Stimulated activated CD8-positive, alpha-beta memory T cell treated with anti-CD3 and anti-CD28 coated beads, Interleukin-7, amount 100 ng/mL, for 24 hours (primary cell): ENCODE measurements at places on chromosomes 2 and 18.

DNA sequence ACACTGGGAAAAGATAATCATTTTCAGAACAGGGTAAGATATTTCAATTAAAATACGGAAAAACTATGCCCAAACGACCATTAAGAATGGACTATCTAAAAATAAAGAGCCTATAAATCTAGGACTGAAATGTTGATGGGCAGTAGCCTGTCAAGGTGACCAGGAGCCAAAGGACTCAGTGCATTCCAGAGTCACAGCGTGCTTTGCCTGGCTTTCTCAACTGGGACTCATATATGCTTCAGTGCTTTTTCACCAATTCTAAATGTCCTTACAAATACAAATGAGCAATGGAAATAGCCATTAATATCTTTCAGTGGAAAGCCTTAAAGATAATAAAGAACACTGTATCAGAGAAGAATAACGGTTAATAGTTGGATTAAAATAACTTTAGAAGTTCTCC, 35.4 kb downstream of the PREPL start:
- DNase-seq = no peak

DNA sequence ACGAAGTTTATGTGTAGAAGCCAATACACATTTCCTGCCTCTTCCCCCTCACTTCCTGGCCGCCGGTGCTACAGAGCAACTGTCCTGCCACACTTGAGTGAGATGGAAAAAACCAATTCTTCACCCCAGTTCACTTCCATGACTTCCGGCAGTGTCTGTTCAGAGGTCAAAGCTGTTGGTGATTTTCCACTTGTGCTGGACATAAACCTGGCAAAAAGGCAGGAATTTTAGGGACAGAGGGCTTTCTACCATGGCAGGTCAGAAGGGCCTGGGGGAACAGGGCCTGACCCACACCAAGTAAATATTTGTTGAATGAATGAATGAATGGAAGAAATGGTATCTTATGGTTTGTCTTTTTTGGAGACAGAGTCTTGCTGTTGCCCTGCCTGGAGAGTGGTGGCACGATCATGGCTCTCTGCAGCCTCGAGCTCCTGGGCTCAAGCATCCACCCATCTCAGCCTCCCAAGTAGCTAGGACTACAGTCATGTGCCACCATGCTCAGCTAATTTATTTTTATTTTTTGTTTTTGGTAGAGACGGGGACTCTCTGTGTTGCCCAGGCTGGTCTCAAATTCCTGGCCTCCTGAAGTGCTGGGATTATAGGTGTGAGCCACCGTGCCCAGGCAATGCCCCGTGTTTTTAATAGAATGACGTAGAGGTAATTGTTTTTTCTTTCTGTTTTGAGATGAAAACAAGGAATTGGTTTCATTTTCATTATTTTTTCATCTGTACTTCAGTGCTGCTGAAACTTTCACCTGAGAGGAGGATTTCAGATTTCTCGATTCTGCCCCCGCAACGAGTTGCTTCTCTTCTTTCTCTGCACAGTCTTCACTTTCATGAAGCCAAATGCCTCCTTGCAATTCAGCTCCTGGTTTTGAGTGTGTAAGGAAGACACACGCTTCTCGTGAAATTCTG, 48.0 kb upstream of the LPIN2 start:
- peak; percentile 17 for DNase-seq

GRCh38 chr2:219684721-219685689, 57.6 kb downstream of the SLC4A3 start:
- DNase-seq = peak; percentile 2

DNA sequence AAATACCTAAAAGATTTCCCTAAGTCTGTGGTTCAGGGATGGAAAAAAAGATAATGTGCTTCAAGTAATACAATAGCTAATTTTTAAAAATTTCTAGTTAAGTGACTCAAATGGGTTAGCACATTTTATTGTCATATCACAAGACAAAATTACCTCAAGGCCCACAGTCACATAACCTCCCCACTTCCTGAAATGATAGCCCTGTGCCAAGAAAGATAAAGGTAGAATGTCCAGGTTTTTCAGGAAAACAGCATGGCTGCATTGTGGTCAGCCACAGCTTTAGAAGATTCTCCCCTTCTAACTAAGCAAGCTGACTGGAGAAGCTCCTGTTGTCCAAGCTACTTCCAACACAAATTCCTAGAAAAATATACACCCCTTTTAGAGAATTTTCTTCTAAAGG, 127.1 kb upstream of the SLC35G4 start:
- DNase-seq = no peak

DNA sequence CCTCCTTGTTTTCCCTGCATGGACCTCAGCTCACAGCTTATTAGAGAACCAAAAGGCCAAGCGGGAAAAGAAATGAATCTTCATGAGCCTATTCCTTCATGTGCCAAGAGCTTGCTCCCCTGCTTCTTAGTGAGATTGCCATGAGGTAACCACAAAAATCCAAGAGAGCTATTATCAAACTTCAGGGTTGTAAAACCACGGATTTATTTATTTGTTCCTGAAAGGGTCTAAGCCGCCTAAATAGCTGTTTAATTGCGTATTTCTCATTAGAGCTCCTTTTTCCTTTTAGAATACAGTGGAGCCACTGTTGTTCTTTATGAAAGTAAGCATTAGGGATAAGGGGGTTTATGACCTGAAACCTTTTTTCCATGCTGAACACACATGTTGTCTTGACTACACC, 58.0 kb downstream of the SRD5A2 start:
- no peak for DNase-seq

DNA sequence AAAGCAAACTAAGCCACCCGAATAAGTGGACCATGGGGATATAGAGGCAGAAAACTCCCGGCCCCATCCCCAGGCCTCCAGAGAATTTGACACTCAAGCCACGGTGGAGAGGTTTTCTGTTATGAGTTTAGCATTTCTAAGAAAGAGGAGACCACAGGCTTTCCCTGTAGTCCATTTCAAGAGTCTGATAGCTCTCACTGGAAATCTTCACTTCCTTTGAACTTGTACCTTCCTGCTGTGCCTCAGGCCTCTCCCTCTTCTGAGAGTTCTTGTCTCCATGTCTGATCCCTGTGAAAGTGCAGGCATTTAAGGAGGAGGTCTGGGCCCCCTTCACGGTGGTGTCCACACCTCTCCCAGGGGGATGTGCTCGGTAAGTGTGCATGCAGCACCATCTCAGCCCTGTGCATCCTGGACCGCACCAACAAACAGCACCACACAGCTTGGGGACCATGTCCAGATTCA, 113.7 kb downstream of the BCL2 start:
- DNase-seq = no peak

DNA sequence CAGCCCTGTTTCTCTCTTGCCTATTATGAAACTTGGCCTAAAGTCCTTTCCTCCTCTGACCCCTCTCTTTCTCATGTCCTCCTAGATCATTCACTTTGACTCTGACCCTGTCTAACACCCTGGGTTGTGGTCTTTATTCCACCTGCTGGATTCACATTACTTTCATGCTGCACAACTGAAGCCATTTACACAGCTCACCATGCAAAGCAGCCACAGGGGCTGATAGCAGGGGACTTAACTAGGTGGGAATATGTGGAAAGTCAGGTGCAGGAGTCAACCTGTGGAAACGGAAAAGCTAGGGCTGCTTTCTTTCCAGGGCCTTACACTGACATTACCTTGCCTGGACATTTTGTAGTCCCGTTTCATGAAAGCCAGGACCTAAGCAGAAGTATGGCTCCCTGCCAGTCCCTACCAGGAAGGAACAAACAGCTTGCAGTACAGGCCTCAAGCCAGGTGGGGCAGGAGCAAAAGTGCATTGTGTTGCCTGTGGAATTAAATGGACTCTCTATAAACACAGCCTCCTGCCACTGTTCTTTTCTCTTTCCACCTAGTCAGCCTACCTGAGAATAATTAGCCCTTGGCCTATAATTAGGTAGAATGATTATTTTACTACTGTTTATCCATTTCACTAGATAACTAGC, 11.8 kb downstream of the MAPRE3 start:
- DNase-seq = no peak

DNA sequence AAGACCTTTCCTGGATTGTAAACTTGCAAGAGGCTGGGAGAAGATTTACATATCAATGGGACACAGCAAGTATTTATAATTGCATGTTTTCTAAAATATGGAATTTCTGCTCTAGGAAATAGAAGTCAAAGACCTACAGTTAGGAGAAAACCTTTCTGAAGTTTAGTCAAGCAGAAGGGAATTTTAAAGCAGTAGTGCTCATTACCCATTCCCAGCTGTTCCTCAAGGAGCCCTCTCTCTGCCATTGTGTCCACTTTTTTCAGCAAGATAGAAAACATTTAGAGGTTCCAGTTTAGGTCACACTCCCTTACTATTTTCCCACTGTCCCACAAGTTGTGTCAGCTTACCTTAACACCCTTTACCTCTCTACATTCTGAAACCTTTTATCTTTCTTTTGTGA, 584.0 kb upstream of the CHAC2 start:
- no peak for DNase-seq

GRCh38 chr2:121501031-121501430, 29.6 kb upstream of the RNU4ATAC start:
- DNase-seq = no peak

DNA sequence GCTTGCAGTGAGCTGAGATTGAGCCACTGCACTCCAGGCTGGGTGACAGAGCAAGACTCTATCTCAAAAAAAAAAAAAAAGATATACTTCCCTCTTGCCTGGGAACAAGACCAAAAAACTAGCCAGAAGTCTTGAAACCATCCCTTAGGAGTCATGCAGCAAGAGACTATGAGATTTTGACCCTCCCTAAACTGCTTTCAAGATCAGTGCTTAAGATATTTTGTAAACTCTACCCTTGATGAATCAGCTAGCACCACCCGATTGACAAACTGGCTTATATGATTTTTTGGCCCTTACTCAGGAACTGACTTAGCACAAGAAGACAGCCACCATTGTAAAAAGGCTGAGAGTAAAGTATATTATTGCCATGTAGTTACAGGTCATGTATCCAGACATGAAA, 3.8 kb downstream of the SULT1C3 start:
- no peak for DNase-seq

- no peak for DNase-seq
These were observed 42.9 kb upstream of the RASGRP3 start for GRCh38 chr2:33433279-33434235.

GRCh38 chr2:29591600-29591999, 329.8 kb downstream of the ALK start:
- DNase-seq = no peak

DNA sequence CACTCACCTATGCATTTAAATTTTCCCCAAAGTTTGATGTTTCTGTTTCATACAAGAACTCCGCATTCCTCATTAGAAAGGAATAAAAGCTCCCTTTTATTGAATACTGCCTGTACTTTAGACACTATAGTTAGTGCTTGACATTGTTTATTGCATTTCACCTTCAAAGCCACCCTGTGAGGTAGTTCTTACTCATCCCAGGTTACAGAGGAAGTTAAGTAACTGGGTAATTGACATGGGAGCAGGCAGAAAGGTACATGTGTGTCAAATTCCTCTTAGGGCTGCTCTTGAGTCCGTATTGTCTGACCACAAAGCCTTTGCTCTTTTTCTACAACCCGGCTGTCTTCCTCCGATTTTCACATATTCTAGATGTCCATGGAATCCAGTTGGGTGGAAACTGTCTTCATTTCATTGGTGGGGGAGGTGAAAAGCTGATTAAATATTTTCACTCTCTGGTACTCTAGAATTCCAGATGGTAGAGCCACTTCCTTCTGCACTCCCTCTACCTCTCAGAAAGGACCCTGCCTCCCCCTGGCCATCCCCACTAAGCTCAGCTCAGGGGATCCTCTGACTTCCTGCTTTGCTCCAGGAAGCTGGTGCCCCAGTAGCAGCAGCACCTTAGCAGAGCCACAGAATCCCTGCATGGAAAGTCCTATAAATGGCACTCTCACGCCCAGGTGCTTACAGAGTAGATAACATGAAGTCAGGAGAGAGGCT, 319.2 kb downstream of the LRATD1 start:
- no peak for DNase-seq

GRCh38 chr2:230863442-230864121, 1.2 kb upstream of the ITM2C start:
- DNase-seq = no peak

GRCh38 chr2:46230115-46230571, 67.1 kb upstream of the EPAS1 start:
- no peak for DNase-seq

- DNase-seq = no peak
These were observed 68.5 kb upstream of the ST3GAL5 start for GRCh38 chr2:85957256-85957655.

DNA sequence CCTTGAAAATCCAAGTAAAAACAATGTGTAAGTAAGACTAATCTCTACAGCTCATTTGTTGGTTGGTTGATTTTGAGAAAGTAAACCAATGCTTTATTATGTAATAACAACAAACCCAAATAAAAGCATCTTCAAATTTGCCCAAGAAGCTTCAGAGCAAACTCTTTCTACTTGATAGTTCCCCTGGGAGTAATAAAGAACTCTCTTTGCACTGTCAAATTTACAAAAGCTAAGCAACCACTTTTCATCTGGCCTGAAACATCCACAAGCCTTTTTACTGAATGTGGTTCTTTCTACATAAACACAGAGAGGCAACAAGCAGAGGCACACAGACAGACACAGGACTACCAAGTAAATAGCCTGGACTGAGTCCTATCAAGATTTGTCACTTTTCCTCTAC, 28.8 kb upstream of the CACNB4 start:
- DNase-seq = no peak

DNA sequence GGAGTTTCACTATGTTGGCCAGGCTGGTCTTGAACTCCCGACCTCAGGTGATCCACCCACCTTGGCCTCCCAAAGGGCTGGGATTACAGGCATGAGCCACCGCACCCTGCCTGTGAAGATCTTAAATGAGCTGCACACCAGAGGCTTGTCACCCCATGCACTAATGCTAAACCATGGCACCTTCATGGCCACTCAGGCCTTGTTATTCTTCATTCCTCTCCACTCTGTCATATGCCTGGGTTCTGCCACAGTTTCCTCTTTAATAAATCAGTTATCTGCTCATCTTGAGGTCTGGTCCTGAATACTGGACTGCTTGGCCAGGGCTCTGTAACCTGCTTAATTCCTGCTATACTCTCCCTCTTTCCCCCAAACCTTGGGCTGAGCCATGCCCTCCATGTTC, 303.9 kb upstream of the FBXO11 start:
- DNase-seq = no peak

DNA sequence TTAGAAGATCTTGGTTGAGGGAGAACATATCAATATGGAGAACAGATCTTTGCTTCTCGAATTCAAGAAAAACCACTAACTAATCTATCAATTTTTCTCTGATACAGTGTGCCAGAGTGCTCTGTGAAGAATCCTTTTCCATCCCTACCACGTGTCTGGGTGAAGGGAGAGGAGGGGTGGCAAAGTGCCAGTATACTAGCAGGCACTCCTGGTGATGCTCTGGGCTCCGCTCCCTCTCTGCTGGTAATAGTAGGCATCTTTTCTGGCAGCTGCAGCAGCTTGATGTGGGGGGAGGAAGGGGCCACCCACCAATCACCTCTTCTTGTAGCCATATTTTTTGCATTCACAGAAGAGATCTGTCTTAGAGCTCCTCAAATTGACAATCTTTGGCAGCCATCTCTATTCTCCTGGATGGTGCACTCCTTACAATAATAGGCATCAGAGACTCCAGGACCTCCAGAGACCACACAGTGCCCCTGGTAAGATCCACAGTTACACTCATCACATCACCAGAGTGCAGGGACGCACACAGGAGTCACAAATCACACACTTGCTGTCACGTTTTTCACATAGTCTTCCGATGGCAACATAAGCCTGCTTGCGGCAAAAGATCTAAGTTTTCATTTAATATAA, 15.7 kb downstream of the STK39 start:
- no peak for DNase-seq
